SK-N-SH (cell line): ENCODE measurements at places on chromosomes 13 and 19. TPM values are rescaled to one million over a fixed set of nuclear protein-coding genes. Genes with fewer than 3 reads are reported as not detected.

- no peak for DNase-seq
These were observed 448.1 kb downstream of the DIAPH3 start for GRCh38 chr13:59715611-59716010.

DNA sequence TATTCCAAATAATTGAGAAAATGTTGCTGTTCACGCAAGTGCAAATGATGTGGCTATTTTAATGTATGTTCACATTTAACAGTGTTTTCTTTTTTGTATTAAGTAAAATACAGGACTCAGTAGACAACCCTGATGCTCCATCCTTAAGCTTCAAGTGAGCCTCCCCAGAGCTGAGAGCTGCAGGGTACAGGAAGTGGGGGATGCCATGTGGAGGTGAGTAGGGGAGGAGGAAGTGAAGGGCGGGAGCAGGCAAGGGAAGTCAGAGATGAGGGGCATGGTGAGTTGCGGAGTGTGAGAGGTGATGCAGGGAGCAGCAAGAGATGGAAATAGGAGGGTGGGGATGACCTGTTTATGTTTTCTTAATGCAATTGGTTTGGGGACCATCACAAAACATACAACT is 711.0 kb downstream of the UQCRFS1 start:
- no peak for DNase-seq

- DNase-seq, result peak; percentile 93
These were observed 844 bp upstream of the RFX1 start for GRCh38 chr19:14006766-14007562.

- DNase-seq, result no peak
These were observed 142.2 kb downstream of the SIPA1L3 start for GRCh38 chr19:38049105-38049649.

DNA sequence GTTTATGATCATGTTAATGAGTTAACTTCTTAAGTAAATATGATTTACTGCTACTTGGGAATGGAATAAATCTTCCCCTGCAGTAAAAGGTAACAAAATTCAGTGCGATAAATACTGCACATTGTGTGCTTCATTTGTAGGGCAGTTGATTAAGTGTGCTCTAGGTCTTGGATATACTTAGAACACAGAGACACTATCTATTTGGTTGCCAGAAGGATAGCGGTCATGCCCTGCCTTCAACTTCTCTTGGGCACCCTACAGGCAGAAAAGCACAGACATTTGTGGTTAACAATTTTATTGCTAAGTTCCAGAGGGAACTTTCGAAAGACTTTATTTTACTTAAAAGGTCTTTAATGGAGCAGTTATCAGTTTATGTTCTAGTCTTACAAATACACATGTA is 605.8 kb downstream of the PCDH9 start:
- DNase-seq, result no peak

DNA sequence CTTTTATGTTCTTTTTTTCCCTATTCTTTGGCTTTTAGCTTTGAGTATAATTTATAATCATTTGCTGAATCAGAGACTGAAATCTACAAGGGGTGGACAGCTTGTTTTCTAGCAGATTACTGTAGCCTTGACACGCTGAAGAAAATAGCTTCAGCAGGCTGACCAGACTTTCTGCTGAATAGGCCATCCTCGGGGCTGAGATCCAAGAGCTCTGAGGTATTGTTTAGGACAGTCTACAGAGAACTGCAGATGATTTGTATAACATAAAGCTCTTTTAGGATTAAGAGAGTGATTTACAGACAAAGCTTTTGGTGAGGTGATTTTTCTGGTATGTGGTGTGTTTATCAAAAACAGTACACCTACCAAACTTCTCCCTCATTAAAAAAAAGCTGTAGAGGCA is 16.8 kb downstream of the POLR1D start:
- DNase-seq, result no peak

The VSIG10L gene
- polyA plus RNA-seq, result 2.3 and 2.7 TPM in 2 replicates

The SHANK1 gene
- 0.28 and 0.31 TPM in 2 replicates for polyA plus RNA-seq
